AG04450 (cell line): ENCODE measurements at places on chromosomes 5 and 9.

DNA sequence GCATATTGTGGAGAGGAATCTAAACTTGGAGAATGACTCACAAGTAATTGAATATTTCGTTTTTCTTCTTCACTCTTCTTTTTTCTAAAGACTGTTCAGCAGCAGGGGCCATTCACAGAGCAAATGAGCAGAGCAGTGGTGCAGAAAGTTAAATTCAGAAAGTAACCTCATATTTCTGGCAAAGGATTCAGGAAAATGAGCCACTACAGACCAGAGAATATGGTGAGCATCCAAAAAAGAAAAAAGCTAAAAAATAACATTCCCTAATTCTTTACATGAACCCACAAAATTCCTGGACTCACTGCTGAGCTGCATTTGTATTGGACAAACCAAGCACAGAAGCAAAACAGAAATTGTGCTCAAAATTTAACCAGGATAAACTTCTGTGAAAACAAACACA, 1486.8 kb upstream of the C9orf72 start:
- no peak for DNase-seq

GRCh38 chr5:33341351-33341750, 99.4 kb upstream of the TARS1 start:
- no peak for DNase-seq

GRCh38 chr5:123810253-123810652, 298.3 kb downstream of the CSNK1G3 start:
- DNase-seq: no peak

- DNase-seq: no peak
Observed at GRCh38 chr9:97593960-97594359, 39.2 kb downstream of the TSTD2 start.

- no peak for DNase-seq
Observed at GRCh38 chr9:112187404-112187803, 12.3 kb upstream of the SUSD1 start.

DNA sequence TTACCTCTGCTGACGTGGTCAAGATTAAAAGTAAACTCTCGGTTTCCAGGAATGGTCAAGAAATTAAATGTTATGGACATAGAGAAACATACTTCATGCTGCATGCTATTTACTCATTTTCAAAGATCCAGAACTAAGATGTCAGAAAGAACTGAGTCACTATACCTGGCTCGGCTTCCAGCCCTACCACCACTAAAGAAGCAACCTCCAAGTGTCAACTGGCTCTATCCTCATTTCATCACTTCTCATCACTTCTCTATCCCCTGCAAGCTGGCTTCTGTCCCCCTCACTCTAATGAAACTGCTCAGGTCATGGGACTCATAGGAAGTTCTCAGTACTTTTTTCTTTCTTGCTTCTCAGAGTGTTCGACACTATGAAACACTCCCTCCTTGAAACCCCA, 116.2 kb downstream of the CDK5RAP2 start:
- DNase-seq: no peak
